ENCODE measurements at places on chromosomes 2 and 18.

DNA sequence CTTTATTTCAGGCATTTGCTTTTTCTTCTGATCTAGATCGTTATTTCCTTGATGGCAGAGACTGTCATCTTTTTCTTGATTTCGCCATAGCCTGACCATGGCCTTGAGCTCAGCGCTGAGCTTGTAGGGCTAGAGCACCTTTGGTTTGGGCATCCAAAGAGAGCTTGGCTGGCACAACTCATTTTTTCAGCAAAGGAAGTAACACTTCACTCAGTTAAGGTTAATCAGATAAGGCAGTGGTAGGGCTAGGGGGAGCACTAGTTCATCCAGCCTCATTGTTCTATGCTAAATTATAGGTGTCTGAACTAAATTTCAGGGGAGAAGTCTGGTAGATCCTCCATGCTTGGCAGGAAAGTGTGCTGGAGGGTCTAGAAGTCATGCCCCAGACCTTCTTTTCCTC is 125.0 kb downstream of the SETBP1 start:
- ATAC-seq = no peak

DNA sequence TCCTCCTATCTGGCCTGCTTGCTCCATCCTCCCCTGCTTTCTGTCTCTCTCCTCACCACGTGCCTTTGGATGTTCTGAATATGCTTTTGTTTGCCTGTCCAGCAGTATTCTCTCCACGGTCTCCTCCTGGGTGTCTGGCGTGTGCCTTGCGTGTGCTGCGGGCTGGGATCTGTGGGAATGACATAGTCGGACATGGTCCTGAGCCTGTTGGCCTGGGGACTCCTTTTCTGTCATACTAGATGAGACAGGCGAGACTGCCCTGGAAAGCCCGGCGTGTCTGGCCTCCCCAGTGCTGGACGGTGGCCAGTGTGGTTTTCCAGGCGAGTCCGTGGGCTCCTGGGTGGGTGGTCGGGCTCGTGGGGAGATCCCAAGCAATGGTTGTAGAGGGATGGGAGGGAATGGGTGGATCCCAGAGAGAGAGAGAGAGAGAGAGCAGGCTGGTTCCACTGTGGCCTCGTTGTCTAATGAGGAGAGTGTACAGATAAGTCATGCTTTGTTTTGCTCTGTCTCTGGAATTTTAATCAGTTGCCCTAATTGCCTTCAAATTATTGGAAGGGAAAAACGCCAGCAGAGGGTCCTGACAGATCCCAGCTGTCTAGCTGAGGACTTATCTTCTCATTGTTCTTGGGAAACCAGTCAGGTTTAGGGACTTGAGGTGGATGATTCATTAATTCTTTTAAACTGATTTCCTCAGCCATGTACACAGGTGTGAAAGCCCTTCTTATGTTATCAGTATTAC is 58.3 kb downstream of the HPCAL1 start:
- no peak for ATAC-seq

GRCh38 chr2:164597983-164598382 is 23.3 kb downstream of the GRB14 start:
- ATAC-seq = no peak

DNA sequence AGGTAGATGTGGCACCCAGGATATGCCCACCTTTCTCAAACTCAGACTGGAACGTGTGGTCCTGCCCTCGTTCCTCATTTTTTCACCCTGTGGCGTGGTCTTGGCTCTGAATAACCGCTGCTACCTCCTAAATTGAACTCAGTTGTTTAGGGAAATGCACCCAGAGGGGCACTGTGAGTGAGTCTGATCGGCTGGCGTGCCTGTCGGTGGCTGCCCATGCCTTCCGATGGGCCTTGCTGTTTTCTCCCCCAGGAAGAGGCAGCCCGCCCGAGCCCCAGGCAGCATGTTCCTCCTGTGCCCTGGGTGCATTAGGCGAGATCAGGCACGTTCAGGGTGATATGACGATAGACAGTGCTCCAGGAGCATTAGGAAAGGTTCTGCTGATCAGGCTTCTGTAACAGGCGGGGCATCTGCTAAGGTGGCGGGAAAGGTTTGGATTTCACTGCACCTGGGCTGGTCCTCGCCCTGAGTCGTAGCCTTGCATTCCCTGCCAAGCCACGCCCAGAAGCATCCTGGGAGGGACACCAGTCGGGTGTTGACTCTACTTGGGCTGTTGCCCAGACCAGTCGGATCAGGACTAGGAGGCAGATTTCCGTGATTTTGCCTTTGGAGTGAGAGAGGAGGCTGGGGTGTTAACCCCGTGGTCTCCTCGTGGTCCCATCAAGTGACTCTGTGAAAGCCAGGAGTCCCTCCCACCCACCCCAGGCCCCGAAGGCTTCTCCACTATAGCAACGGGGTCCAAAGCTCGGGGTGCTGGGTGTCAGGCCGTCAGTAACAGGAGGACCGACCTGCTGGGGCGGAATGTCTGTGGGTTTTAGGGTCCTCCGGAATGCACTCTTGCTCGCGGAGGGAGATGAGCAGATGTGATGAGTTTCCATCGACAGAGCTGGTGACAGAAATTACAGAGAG is 75.1 kb downstream of the SH3BP4 start:
- no peak for ATAC-seq

DNA sequence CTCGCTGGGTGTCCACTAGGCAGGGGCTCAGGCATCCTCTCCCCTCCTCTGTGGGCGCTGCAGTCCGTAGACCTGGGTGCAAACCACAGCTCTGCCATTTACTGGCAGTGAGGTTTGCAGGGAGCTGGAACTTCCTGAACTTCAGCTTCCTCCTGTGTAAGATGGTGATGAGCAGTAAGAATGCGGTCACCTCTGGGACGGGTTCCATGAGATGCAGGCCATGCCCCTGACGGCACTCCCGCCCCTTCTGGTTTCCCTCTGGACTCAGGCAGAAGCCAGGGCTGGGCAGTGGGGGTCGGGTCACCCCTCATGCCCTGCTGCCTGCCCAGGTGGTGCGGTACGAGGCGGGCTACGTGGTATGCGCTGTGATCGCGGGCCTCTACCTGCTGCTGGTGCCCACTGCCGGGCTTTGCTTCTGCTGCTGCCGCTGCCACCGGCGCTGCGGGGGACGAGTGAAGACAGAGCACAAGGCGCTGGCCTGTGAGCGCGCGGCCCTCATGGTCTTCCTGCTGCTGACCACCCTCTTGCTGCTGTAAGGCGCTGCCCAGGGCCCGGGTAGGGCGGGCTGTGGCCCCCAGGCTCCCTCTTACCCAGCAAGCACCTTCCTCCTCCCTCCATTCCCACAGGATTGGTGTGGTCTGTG is 1.5 kb downstream of the PROM2 start:
- no peak for ATAC-seq

GRCh38 chr2:158212301-158212700 is 110.6 kb downstream of the UPP2 start:
- no peak for ATAC-seq

DNA sequence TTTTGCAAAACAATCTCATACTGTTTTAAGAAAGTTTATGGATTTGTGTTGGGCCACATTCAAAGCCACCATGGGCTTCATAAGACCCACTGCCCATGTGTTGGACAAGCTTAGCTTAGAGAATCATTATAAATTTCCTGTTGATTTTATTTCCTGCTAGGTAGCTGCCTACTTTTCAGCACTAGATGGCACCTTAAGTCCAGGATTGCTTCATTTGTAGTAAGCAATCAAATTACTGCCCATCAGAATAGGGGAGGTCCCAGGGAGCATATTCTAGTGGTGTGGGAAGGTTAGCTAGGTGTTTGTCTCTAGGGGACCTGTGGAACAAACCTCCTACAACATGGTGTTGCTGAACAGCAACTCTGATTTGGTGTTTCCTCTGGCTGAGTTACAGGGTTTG is 11.0 kb upstream of the DCDC2C start:
- no peak for ATAC-seq

GRCh38 chr2:71988170-71988569 is 159.5 kb downstream of the CYP26B1 start:
- no peak for ATAC-seq

DNA sequence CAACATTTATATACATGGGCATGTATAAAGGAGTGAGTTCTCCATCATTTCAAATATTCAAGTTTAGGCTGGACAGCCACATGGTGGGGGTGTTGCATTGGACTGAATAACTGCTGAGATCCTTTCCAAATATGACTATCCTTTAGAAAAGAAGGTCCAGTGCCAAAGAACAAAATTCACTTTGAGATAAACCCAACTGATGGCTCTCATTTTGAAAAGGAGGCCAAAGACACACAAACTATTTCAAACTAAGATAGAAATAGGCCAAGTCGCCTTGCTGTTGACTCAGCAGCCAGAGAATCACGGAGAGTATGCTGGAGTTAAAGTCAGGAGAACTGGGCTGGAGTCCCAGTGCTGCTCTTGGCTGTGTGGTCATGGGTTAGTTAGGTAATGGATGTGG is 204.5 kb upstream of the LRATD1 start:
- no peak for ATAC-seq

- no peak for ATAC-seq
Measured at GRCh38 chr2:84899304-84900204, 5.9 kb upstream of the TMSB10 start.

- ATAC-seq = no peak
Measured at GRCh38 chr2:161283926-161284325, 24.3 kb upstream of the PSMD14 start.

DNA sequence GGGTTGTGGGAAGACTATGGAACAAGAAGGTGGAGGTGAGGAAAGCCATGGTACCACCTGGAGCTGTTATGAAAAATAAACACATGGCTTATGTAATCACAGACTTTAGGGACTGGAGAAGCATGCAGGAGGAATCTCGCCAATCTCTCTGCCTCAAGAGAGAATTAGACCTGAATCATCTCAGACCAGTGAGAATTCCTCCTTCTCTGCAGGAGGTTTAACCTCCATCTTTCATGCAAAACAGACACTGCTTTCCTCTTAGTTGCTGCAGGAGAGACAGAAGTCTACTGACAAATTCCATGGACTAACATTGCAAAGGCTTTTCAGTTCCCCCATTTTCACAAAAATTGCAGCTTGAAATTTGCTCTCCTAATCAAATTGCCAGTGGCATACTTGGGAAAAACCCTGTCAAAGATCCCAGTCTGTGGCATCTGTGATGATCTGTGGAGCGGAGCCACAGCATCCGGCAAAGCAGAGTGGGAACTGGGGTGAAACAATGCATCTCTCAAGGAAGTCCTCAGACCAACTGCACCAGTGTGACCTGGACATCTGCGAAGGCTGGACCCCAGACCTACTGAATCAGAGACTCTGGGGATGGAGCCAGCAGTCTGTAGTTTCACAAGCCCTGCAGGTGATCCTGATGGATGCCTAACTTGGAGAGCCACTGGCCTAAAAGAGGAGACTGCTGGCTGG is 28.6 kb upstream of the NCKAP5 start:
- ATAC-seq = no peak

GRCh38 chr18:22977847-22978701 is 44.9 kb downstream of the RBBP8 start:
- peak; percentile 86 for ATAC-seq

GRCh38 chr2:155310589-155310988 is 612.1 kb downstream of the KCNJ3 start:
- ATAC-seq = no peak

- no peak for ATAC-seq
Measured at GRCh38 chr18:7601246-7601615, 34.1 kb downstream of the PTPRM start.

DNA sequence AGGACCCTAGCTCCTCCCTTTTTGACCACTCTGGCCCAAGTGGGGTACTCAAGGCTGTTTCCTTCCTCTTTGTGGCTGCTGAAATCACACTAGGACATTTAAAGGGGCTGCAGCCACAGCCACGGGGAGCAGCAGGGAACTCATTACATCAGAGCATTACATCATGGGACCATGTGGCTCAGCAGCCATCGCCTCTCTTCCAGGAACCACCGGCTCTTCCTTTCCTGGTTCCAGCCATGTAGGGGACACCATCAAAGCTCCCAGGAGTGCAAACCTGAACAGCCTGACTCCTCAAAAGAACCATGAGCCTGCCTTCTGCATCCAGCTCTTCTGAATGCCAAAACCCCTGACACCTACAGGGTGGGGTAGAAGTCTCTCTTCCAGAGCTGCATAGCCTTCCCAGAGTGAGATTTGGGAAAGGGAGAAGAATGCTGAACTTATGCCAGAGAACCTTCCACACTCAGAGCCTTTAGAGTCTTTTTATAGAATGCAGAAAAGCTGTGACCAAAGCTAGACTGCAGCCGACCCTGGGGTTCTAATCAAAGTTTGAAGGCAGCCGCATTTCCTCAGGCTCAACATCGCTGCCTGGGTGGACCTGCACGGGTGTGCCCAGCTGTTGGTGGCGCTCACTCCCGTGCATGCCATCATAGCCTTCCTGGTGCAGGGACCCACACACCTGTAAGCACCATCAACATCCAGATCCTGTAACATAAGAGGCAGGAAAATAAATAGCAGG is 121.7 kb downstream of the KLHL29 start:
- ATAC-seq = no peak

GRCh38 chr18:57209713-57210106 is 62.8 kb downstream of the BOD1L2 start:
- ATAC-seq = no peak

GRCh38 chr2:55590810-55591440 is 26.5 kb downstream of the PPP4R3B start:
- peak; percentile 99 for ATAC-seq

DNA sequence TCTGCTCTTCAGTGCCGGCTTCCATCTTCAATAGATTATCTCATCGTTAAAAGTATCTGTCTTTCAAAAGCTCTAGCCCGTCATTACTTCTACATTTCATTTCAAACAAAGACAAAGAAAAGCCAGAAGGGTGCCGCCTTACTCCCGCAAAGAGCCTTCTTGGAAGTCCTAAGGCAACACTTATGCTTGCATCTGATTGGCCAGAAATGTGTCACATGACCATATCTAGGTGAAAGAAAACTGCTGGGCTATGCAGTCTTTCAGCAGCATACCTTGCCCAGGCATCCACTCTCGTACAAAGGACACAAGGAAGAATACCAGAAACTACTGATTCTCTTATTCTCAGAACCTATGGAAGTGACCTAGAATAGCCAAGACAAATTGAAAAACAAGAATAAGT is 217.1 kb upstream of the SLC35G4 start:
- ATAC-seq = no peak

GRCh38 chr2:136086253-136087016 is 31.5 kb downstream of the CXCR4 start:
- ATAC-seq = no peak

GRCh38 chr18:12862467-12862866 is 21.6 kb downstream of the PTPN2 start:
- ATAC-seq = no peak

DNA sequence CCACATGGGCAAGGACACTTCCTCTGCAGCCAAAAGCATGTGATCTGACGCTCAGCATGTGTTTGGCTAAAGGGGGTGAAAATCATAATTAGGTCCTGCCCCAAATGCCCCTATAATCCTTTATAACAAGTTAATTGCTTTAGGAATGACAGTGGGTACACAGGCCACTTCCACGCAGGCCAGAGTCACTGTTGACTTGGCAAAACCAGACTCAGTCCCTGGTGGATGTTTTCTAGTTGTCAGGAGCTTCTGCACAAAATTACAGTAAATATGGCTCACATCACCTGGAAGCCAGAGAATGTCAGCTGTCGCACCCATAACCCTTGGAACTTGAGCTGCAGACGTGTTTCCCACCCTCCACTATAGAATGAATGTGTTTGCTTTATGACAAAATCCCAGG is 13.3 kb upstream of the PXDN start:
- ATAC-seq = no peak
